ENCODE measurements at places on chromosomes 6 and 20.

- no peak for DNase-seq
Measured at GRCh38 chr6:125987026-125987617, 782 bp downstream of the TRMT11 start.

GRCh38 chr6:85641522-85641896 lies 1.2 kb downstream of the SYNCRIP start:
- DNase-seq: no peak

DNA sequence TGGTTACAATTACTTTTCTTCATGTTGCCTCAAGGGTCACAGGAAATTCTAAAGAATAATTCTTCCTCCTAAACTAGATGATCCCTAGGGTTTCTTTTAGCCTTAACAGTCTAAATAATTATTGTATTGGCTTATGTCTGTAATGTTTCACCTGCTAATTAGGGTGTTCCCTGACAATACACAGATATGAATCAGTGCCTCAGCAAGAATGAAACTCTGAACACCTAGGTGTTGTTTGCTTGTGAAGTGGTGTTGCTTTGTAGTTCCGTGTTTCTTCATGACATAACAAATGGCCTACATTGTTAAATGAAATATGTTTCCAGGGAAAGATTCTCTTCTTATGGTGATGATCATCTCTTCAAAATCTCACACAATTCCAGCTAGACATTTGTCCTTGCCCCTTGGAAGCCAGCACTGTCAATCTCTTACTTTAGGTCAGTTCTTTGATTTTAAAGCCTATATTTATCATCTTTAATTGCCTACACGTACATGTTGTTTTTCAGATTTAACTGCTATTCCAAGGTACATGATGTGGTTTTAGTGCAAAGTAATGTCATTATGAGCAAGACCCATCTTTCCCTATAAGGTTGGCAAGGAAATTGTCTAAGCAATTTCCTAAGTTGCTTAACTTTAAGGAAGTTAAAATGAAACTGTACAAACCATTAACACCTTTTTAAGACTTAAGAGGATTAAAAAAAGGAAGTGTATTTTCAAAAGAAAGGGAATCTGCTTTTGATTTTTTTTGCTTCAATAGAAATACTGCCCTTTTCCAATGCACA lies 111.9 kb downstream of the TBC1D7 start:
- DNase-seq: no peak

DNA sequence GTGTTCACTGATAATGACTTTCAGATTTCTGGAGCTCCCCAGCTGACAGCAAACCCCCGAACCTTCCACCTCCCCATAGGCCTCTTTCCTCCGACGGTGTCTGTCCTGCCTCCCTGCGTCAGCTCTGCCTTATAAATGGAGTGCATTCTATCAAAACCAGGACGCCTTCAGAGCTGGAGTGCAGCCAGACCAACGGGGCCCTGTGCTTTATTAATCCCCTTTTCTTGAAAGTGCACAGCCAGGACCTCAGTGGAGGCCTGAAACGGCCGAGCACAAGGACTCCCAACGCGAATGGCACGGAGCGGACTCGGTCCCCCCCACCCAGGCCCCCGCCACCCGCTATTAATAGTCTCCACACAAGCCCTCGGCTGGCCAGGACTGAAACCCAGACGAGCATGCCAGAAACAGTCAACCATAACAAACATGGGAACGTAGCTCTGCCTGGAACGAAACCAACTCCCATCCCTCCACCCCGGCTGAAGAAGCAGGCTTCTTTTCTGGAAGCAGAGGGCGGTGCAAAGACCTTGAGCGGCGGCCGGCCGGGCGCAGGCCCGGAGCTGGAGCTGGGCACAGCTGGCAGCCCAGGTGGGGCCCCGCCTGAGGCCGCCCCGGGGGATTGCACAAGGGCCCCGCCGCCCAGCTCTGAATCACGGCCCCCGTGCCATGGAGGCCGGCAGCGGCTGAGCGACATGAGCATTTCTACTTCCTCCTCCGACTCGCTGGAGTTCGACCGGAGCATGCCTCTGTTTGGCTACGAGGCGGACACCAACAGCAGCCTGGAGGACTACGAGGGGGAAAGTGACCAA lies 42.3 kb upstream of the NAA20 start:
- peak; percentile 81 for DNase-seq

DNA sequence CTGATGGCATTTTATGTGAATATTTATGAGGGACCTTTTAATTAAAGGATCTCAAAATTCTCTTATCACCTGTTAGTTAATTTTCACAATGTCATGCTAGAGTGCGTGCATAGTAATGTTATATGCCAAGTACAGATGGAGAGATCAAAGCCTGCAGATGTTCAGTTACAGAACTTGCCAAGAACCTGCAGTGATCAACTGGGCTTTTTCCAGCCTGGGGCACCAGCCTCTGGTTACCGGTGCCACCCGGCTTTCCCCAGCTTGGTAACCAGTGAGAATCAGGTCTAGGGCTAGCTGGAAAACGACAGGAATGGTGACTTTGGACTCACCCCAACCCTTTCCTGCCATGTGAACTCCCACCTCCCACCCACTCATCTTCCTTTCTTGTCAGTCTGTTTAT lies 91.8 kb downstream of the CAP2 start:
- no peak for DNase-seq

- no peak for DNase-seq
Measured at GRCh38 chr6:137931849-137932465, 64.9 kb downstream of the TNFAIP3 start.

- no peak for DNase-seq
Measured at GRCh38 chr20:19253316-19253715, 40.9 kb downstream of the SLC24A3 start.

DNA sequence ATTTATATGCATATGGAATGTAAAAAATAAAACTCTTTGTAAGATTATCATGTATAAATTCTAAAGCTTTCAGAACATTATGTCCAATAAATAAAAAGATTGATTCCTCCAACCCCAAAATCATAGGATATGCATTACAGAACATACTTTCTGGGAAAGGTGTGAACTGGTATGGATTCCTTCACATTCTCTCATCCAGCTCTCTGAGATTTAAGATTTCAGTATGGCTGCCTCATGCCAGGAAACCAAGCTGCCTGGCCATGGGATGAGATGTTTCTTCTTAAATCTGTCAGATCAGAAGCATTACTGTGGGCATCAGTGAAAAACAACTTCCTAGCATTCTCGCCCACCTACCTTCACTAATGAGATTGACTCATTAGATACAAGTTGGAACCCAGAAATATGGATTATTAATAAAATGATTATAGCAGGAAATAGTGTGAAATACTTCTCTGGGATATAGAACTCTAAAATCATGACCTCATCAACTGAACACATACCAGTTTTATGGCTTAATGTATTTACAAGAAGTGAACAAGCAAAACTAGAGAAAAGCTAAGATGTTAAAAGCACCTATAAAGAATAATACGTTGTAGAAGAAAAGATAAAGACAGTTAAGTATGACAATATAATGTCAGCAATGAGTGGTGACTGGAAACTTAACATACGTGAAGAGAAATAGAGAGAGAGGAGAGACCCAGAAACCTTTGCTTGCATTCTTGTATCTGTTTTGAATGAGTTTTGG lies 171.6 kb upstream of the PHACTR1 start:
- no peak for DNase-seq

DNA sequence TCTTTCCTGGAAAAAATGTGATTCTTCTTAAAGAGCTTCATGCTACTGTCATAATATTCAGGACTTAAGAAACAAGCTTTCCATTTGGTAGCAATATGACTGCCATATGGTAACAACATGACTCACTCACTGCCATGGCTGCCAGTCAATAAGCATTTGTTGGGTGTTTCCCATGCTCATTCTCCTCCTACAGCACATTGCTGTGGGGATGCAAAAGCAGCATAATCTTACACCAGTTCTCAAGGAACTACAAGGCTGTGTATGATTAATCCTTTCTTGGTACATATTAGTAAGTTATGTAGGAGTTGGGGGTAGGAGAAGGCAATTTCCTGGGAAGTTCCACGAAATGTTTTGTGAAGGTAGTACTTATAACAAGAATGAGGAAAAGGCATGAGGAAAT lies 76.7 kb downstream of the CEP162 start:
- DNase-seq: no peak

DNA sequence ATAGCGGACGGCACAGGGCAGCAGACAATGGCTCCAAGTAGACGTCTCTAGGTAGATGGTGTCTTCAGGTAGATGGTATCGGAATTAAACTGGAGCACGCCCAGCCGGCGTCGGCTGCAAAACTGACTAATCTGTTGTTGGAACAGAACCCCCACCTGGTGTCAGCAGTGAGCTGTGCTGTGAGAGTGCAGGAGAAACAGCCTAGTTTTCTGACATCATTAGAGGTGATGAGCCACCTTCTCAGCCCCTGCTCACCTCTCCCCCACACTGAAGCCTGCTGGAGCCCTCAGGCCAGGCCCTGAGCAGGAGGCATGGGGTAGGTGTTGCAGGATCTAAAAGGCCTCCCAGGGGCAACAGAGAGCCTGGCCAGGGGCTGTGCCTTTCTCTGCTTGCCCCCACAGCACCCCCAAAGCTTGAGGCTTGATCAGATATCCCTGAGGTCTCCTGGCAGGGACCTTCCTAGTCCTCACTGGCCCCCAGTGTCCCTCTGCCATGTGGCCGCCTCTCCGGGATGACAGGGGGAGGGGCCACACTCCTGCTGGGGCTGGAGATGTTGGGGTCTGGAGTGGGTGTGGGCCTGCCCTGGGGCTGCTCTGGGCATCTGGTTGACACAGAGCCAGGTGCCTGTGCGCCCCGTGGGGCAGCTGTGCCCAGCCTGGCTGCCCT lies 6.9 kb upstream of the HELZ2 start:
- no peak for DNase-seq

DNA sequence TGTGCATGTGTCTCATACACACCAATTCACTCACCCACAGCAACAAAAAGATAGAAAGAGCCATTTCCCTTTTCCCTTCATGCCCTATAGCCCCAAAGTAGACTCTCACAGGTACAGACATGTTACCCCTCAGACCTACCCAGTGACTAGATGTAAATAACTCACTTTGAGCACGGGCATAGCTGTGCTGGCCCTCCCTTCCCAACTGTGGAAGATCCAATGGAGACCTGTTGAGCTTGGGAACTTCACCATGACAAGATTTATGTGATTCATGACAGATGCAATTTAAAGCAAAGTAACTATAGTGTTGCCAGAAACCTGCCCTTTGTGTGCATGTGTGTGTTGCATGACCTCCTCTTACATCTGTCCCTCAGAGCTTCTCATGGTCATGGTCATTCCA lies 175.4 kb downstream of the UBE3D start:
- DNase-seq: no peak

GRCh38 chr6:18897350-18897749 lies 510.2 kb downstream of the RNF144B start:
- DNase-seq: no peak

DNA sequence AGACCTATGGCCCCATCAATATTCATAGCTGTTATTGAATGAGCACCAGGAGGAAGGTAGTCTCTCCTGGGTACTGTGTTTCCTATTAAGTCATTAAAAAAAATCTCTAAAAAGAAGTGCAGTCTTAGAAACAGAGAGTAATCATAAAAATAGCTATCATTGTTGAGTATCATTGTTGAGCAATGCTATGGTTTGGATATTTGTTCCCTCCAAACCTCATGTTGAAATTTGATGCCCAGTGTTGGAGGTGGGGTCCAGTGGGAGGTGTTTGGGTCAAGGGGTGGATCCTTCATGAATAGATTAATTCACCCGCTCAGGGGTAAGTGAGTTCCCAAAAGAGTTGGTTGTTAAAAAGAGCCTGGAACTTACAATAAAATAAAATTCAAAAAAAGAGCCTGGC lies 88.1 kb upstream of the IYD start:
- no peak for DNase-seq

Data from retina (tissue), 1 donor.